ENCODE measurements at places on chromosomes 3 and 15.
A peak's percentile ranks its signal among the peaks of the same experiment; 100 is the strongest.

- DNase-seq: no peak
These were observed 732.4 kb upstream of the BCHE start for GRCh38 chr3:166569589-166569988.

DNA sequence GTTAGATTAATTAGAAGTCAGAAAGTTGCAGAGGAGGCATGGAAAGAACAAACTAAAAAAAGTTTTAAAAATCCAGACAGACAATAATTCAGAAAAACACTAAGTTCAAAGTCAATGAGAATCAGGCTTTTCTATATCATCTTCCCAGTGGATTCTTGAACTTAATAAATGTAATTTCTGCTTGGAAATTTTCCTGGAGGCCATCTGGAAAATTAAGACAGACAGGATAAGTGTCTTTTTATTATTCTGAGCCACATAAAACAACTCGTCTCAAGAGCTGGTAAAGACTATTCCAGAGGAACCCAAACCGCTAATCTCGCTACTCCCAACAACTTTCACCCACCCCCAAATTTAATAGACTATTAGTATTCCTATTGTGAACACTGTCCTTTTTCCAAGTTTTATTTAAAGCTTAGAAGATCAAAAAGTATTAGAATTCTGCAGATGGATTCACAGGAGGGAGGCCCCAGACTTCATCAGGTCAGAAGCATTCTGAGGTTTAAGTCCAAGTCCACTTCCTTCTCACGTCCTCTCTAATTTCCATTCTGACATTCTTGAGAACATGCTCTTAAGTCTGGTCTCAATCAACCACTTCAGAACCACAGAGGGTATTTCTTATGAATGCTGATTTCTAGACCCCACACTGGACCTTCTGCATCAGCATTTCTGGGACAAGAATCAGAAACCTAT, 61.3 kb downstream of the ERC2 start:
- DNase-seq: no peak

DNA sequence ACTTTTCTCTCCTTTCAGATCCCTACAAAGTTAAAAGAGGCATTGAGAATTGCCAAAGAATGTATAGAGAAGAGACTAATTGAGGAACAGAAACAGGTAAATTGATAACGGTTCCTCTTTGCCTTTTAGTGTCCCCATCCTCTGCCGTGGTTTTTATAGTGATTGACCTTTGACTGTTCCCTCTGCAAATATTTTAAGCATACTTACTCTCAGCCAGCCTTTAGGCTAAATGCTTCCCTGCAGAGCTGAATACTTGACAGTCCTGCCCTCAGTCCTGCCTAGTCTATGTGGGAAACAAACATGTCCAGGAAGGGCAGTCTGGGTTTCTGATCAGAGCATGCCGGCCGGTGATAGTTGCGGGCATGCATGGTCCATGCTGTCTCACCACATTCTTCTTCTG, 24.7 kb downstream of the PDHB start:
- DNase-seq: no peak

GRCh38 chr15:62109437-62109836, 42.7 kb downstream of the C2CD4A start:
- DNase-seq: no peak

DNA sequence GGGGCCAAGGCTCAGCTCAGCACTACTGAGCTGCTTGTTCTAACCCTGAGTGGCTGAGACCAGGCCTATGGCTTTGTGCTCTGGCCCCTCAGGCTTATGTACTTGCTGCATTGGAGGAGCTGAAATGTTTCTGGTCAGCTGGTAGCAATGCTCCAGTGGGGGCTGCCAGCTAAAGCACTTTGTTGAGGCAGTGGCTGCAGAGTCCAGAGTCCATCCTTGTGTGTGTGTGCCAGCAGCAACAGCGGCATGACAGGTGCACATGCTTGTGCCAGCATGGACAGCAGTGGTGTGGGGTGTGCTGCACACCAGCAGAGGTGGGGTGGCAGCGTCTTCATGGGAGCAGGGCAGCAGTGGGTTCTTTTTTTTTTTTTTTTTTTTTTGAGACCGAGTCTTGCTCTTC, 169.1 kb downstream of the VPS8 start:
- DNase-seq: no peak

GRCh38 chr15:59605994-59606393, 5.6 kb upstream of the GCNT3 start:
- no peak for DNase-seq

- DNase-seq: no peak
These were observed 50.5 kb upstream of the TEX264 start for GRCh38 chr3:51620543-51620942.

- no peak for DNase-seq
These were observed 329.2 kb upstream of the LRRC3B start for GRCh38 chr3:26293329-26293844.

DNA sequence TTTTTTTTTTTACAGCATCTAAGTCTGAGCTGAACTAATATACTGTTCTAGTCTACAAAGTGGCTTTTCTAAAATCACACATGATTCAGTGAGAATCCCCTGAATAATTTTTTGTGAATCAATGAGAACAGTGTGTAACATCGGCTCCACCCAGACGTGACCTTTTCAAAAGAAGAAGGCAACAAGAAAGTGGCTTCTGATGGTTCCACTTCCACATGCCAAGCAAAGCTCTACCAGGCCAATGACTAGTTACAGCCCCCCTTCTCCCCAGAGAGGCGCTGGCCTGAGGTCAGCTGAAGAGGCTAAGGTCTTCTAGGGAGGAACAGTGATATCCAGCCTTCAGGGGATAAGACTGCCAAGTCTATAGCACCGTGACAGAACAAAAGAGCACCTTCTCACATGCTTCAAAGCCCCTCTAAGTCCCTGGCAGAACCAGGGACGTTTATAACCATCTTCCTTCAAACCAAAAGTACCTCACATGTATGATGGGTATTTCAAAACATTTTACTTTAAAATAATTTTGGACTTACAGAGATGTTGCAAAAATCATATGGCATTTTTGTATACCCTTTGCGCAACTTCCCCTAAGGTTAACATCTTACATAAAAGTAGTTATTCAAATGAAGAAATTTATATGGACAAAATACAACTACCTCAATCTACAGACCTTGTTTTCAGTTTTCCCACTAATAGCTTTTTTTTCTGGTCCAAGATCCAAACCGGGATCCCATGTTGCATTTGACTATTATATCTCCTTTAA, 177.9 kb downstream of the OSBPL10 start:
- no peak for DNase-seq

DNA sequence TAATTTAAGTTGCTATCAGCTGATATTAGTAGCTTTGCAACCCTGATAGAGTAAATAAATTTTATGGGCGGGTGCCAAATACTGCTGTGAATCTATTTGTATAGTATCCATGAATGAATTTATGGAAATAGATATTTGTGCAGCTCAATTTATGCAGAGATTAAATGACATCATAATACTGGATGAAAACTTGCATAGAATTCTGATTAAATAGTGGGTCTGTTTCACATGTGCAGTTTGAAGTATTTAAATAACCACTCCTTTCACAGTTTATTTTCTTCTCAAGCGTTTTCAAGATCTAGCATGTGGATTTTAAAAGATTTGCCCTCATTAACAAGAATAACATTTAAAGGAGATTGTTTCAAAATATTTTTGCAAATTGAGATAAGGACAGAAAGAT, 70.0 kb downstream of the ECT2 start:
- no peak for DNase-seq

GRCh38 chr3:105616374-105617121, 249.8 kb downstream of the ALCAM start:
- no peak for DNase-seq

DNA sequence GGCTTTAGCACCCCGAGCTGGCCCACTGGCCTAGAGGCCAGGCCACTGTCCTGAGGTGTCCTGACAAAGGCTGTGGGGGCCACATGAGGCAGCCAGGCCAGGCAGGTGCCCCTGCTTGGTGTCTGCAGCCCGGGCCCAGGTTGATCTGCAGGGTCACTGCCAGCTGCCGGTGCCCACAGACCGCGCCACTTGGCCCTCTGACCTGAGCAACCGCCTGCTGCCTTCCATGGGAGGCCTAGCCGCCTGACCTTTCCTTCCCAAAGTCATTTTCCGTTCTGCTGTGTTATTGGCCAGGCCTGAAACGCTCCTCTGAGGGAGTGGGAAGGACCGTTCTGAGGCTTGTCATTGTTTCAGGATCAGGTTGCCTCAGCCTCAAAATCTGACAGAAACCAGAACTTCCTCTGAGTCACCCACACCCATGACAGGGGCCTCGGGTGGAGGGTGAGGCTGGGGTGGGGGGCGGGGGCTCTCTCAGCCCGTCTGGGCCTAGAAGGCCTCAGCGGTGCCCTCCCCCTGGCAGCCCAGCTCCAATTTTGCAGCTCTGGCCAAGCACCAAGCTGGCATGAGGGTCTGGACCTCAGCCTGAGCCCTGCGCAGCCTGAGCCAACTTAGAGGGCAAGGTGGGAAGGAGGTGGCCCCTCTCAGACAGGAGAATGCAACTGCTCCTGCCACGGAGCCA, 140.7 kb upstream of the MEF2A start:
- DNase-seq: peak; percentile 9

- no peak for DNase-seq
These were observed 83.0 kb upstream of the PDZRN3 start for GRCh38 chr3:73707772-73708171.
